CD4-positive, alpha-beta T cell (primary cell): ENCODE measurements at places on chromosomes 1 and 21. TPM values are rescaled to one million over a fixed set of nuclear protein-coding genes. Genes with fewer than 3 reads are reported as not detected.

Gene DISP1
- 1.6 TPM for total RNA-seq

- DNase-seq: no peak
Measured at GRCh38 chr1:234479866-234480265, 887 bp upstream of the TARBP1 start.

GRCh38 chr1:195186544-195186943 lies 1421.7 kb downstream of the KCNT2 start:
- no peak for DNase-seq

DNA sequence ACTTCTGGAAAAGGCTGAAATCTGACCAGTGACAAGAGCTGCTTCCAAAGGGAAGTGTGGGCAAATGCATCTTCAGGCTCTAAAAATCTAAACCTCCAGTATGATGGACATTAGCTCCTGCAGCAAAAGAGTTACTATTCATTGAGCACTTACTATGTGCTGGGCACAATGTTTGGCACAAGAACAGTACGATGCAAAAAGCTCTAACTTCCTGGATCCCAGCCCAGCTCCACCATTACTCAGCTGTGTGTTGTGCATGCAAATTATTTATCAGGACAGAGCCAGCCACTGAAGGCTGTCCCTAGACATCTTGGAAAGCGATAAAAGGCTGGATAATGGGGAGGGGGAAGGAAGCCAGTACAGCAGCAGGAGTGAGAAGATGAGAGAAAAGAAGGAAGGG lies 143.5 kb downstream of the ELAVL4 start:
- no peak for DNase-seq

Gene C4BPB
- total RNA-seq: 1.6 TPM

Gene C2CD2
- total RNA-seq: 8.8 TPM

DNA sequence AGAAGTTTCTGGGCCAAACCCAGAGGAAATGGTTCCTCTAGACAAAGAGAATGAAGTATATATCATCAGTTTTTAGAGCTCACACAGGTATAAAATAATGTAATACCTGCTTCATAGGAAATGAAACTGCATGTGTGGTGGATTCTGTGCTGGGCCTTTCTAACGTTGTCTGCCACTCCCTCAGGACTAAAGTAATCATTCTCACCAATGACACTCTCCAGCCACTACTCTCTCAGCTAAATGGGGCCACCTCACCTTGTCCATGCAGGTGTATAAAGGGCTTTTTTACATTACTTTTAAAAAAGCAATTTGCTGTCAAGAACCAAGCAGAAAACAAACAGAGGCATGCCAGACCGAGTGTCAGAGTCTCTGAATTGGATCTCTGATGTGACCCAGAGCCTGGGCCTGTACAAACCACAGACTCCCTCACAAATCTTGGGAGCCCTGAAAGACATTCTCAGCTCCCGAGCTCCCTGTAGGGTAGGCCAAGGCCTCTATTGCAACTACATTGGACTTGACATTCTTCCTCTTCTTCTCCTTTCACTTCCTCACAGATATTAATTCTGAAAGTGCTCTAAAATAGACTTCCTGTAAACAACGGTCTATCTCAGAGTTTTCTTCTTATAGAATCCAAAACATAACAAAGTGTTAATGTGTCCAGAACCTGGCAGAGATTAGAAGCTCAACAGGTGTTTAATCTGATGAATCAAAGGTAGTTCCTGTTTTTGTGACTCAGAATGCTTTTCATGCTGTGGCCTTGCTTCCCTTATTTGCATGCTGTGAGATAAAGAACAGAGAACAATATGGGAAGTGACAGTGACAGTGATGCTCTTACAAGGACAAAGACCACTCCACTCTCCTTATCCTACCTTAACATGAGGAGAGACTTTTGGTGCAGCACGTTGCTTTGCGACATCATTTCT lies 8.6 kb downstream of the AIM2 start:
- no peak for DNase-seq

Gene CHRM3
- total RNA-seq: not detected

GRCh38 chr1:71625004-71625403 lies 544.2 kb upstream of the ZRANB2 start:
- no peak for DNase-seq

GRCh38 chr1:174775621-174776020 lies 224.1 kb upstream of the CACYBP start:
- DNase-seq: no peak

Gene CR1
- 3.1 TPM for total RNA-seq

Gene KIF14
- total RNA-seq: 0.11 TPM

DNA sequence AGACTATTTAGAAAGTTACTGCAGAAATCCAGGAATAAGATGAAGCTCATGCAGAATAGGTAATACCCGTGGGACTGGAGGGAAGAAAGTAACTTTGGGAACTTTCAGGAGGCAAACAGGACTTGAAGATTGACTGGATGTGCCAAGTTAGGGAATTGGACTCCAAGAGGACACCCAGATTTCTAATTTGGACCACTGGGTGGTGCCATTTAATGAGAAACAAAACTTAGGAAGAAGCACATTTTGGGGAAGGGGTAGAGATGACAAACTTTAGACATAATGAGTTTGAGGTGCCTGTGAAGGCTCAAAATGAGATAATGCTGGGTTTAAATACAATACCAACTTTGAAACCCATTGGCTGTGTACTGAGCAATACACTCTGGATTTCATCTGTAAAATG lies 3.3 kb upstream of the B4GALT3 start:
- no peak for DNase-seq

DNA sequence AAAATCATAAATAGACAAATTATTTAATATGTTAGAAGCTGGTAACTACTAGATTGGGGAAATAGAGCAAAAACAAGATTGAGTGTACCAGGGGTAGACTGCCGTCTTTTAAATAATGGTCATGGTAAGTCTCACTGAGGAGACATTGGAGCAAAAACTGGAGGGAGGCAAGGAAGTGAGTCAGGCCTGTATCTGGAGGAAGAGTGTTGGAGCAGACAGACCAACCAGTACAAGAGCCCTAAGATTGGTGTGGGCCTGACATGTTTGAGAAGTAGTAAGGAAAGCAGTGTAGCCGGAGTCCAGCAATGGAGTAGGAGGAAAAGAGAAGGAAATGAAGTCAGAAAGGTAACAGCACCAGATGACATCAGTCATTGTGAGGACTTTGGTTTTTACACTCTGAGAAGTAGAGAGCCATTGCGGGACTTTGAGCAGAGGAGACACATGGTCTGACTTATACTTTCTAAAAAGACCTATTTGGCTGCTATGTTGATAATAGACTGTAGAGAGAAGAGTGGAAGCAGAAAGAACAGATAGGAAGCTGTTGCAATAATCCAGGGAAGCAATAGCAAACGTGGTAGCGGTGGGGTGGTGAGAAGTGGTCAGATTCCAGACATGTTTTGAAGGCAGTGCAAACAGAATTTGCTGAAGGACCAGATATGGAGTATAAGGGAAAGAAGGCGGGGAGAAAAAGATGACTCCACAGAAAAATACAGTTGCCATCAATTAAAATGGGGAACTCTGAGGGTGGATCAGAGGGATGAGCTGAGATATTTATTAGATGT lies 44.7 kb upstream of the GJA5 start:
- DNase-seq: no peak

Gene TAL1
- total RNA-seq: not detected

DNA sequence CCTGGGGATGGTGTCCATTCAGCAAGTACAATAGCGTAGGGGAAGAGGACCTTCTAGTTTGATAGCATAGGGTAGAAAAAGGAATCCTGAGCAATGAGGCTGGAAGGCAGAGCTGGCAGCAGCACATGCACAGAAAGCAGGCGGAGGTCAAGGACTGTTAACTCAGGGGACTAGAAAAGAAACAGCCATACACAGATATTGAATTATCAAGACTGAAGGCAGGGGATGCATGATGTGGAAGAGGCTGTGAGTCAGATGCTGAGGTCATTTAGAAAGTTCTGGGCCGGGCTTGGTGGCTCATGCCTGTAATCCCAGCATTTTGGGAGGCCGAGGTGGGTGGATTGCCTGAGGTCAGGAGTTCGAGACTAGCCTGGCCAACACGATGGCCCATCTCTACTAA lies 65.6 kb downstream of the OPTC start:
- DNase-seq: no peak
